Stimulated activated CD4-positive, alpha-beta T cell treated with anti-CD3 and anti-CD28 coated beads, Interleukin-2, amount 100 ng/mL, for 24 hours (primary cell): ENCODE measurements at places on chromosomes 5 and 9.

DNA sequence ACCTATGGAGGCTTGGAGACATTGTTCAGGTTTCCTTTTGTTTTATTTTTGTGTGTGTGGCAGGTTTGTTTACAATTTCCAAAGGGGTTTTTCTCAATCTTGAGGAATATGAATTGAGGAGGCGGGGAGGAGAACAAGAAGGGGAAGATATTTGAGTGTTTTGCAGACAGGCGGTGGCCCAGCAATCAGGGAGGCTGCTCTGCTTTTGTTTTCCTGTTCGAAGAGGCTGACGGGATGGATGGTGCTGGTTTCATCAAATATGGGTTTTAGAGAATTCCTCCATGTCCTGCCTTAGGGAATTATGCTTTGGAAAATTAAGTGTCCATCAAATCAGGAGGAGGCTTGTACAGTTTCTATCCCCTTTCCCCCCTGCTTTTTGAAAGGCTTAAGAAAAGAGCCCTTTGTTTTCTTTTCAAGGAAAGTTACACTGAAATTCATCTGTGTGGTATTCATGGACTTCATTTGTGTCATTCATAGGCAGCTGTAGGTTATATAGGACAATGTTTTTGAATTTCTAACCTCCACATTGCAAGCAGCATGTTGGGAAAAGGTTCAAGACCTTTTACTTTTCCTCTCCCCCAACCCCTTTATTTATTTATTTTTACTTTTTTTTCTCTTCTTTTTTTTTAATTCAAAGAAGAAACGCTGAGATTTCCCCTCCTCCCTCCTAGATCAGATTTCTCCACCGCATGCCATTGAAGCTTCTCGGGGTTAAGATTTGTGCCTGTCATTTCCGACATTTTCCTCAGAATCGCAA, 107.4 kb downstream of the ZNF462 start:
- DNase-seq, result no peak

DNA sequence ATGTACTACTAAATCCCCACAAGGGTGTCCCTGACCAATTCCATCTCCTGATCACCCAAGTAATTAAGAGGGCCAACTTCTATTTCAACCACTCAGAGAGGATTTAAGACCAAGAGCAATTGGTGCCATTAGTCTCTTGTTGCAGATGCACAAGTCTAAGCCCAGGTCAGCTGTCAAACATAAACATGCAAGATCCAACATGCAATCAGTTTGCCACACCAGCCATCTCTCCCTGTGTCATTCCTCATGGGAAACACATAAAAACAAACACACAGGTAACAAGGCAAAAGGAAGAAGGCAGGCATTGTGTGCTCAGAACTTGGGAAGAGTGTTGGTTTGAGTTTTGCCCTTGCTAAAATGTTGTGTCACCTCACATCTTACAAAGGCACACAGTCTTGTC, 139.2 kb downstream of the SPOCK1 start:
- DNase-seq, result no peak

- DNase-seq, result no peak
Observed at GRCh38 chr9:129178568-129179382, 714 bp upstream of the IER5L start.

GRCh38 chr5:138792195-138792790, 39.1 kb downstream of the CTNNA1 start:
- DNase-seq, result no peak

GRCh38 chr5:82298668-82299067, 20.5 kb upstream of the RPS23 start:
- no peak for DNase-seq

GRCh38 chr9:34096751-34097150, 29.7 kb downstream of the DCAF12 start:
- no peak for DNase-seq

- DNase-seq, result peak; percentile 19
Observed at GRCh38 chr5:90802474-90803317, 244.1 kb downstream of the ADGRV1 start.

- DNase-seq, result no peak
Observed at GRCh38 chr5:93053825-93054224, 527.2 kb downstream of the NR2F1-AS1 start.

DNA sequence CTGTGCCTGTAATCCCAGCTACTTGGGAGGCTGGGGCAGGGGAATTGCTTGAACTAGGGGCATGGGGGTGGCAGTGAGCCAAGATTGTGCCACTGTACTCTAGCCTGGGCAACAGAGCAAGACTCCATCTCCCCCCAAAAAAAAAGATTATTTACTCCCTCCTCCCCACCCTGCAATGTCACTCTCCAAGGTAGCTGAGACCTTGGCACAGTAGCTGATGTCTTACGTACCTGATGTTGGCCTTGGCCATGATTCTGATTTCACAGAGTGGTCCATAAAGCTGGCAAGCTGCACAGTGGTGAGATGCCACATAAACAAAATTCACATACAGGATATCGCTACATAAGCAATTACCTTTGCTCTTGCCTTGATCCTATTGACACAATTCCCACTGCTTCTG, 108.5 kb downstream of the CAVIN4 start:
- no peak for DNase-seq

DNA sequence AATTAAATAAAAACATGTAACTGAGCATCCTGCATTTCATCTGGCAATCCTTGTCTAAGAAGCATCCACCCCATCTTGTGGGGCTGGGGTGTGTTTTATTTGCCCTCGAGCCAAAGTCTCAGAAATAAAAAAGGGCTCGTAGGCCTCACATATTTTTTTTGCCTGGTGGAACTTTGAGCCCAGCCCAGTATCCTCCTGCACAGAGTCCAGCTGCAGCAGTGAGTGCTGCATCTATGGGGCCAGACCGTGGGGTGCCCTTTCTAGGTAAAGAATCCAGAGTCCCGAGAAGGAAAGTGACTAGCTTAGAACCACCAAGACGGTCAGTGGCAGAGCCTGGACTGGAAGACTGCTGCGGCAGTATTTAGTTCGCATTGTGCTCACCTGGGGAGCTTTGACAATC, 33.1 kb downstream of the NEURL1B start:
- DNase-seq, result no peak

DNA sequence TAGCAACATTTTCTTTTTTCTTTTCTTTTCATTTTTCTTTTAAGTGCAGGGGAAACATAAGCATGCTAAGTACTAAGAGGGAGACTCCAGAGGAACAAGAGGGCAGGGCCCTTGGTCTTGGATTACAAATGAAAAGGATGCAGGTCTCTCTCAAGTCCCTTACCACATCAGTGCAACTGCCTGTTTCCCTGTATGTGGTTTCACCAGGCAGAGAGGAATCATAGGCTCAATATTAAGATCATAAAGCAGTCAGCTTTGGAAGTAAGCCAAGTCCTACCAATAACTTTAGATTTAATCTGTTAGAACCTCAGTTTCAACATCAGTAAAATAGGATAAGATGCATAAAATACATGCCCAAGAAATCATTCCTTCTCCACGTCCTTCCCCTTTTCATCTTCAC, 422.7 kb upstream of the PAPPA start:
- no peak for DNase-seq
